ENCODE measurements at places on chromosomes 12 and 14. TPM values are rescaled to one million over a fixed set of nuclear protein-coding genes. Genes with fewer than 3 reads are reported as not detected.

DNA sequence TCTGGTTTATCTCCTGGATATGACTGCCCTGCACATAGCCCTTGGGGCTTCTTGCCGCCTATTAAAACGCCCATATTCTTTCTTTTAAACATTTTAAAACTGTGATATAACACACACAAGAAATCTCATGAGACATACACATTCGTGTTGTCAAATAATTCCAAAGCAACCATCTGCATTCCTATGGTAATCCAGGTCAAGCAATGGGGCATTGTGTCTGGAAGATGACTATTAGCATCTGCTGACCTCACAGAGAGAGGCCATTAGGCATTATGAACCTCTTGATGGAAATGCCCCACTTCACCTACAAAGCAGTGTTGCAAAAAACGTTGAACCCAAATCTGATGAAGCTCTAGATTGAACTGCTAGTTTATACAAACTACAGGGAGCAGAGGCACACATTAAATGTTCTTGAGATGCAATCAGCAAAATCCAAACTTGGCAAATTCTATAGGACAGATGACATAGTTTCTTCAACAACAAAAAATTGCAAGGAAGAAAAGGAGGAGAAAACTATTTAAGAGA is 513.8 kb upstream of the CCDC196 start:
- H3K4me3 ChIP-seq = no peak overlapping the region
- H3K36me3 ChIP-seq = no peaks in the 10 kb centered on the region
- no peak for DNase-seq
- no peaks in the 10 kb centered on the region for H3K27me3 ChIP-seq
- no peaks in the 10 kb centered on the region for H3K4me1 ChIP-seq

OR8S1 gene
- total RNA-seq = not detected

GRCh38 chr14:74911704-74912103 is 11.4 kb downstream of the RPS6KL1 start:
- no peak overlapping the region for H3K4me3 ChIP-seq
- no peaks in the 10 kb centered on the region for H3K27me3 ChIP-seq
- peaks cover 1% of the 10 kb centered on the region for H3K36me3 ChIP-seq
- H3K4me1 ChIP-seq = peaks cover 20% of the 10 kb centered on the region
- no peak for DNase-seq

DNA sequence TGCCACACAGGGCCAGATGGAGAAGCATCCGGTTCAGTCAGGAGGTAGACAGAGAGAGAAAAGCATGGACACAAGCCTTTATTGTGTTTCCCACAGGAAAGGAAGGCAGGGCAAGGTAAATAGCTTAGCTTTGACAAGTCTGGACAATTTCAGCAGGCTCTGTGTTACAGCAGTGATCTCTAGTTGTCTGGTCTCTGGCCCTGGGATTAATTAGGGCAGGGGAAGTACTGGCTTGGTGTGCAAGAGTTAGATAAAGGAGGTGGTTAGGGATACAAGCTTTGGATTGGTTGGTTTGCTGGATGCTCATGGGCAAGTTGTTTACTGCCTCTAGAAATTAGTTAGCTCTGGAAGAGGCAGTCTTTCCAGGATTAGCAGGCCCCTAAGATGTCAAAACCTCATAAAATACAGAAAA is 15.1 kb upstream of the NGDN start:
- no peak for DNase-seq
- no peak overlapping the region for H3K4me3 ChIP-seq
- no peaks in the 10 kb centered on the region for H3K36me3 ChIP-seq

DNA sequence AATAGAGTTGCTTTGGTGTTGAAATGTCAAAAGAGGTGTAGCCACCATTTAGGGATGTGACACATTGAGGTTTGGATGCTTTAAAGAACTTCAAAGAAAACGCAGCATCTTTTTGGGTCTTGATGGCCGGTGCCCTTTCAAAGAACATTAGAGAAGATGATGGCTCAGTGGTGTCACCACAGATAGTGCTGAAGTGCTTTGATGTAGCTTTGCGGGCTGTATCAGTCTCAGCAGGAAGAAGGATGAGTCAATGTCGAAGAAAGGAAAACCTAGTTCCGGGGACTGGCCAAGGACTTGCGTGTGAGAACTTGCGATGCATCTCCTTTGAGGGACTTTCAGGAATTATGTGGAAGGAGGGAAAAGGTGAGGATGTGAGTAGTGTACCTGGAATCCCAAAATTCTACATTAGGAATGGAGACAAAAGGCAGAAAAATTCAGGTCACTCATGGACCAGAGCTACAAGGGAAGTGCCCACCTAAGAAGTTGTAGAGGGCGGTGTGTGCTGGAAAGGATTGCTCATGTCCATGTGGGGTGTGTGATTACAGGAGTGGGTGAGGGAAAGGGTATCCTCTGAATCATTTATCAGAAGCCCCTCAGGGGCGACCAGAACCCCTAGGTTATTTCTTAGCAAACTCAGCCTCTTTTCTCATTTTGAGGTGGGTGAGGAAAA is 39.7 kb upstream of the GZMB start:
- H3K27ac ChIP-seq = peak overlapping the region; percentile 33
- no peak overlapping the region for H3K4me3 ChIP-seq
- H3K36me3 ChIP-seq = no peaks in the 10 kb centered on the region
- H3K27me3 ChIP-seq = no peaks in the 10 kb centered on the region
- peaks cover 19% of the 10 kb centered on the region for H3K4me1 ChIP-seq
- DNase-seq = no peak

ITGB7 gene
- total RNA-seq = 7.7 TPM

DNA sequence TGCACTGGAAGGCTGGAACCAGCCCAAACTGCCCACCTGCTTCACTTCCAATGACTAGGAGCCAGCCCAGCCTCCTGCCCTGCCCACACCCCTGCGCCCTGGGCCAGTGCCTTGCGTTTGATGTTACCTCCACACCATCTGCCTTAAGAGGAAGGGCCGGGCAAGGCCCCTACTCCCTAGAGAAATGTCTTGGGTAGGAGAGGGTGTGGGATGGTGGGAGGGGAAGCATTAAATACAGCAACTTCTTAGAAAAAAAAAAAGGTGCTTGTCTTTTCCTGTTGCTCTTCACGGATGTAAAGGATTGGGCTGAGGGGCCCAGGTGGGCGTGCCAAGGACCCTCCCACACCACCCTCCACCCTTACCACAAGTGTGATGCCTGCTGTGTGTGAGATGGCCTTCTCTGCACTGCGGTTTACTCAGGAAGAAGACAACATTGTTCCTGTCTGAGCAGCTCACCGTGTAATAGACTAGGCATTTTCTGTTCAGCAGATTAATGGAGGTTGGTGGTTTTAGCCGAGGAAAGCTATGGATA is 99.9 kb downstream of the NINJ2 start:
- H3K36me3 ChIP-seq = no peaks in the 10 kb centered on the region
- peaks cover 8% of the 10 kb centered on the region for H3K4me1 ChIP-seq
- H3K27ac ChIP-seq = peak overlapping the region; percentile 70
- no peaks in the 10 kb centered on the region for H3K27me3 ChIP-seq
- H3K4me3 ChIP-seq = no peak overlapping the region

- no peak overlapping the region for H3K4me3 ChIP-seq
- no peaks in the 10 kb centered on the region for H3K36me3 ChIP-seq
- H3K27ac ChIP-seq = no peak overlapping the region
- H3K4me1 ChIP-seq = no peaks in the 10 kb centered on the region
- no peak for DNase-seq
Measured at GRCh38 chr12:51430196-51430895, 5.7 kb downstream of the SLC4A8 start.

PRIMA1 gene
- total RNA-seq = 1.9 TPM

DNA sequence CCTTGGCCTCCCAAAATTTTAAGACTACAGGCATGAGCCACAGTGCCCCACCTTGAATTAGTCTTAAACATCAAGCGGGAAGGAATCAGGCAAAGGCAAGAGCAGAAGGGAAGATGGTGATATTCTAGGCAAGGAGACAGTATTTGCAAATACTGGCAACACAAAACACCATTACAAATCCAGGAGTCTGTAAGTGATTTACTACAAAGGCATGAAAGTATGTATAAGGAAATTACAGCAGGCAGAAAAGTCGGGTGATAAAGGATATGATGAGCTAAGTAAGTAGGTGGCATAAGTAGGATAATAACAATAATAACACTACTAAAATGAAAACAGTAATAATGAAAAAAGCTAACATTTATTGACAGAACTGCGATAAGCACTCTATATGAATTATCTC is 28.5 kb downstream of the FMNL3 start:
- H3K27me3 ChIP-seq = no peaks in the 10 kb centered on the region
- H3K36me3 ChIP-seq = no peaks in the 10 kb centered on the region

DNA sequence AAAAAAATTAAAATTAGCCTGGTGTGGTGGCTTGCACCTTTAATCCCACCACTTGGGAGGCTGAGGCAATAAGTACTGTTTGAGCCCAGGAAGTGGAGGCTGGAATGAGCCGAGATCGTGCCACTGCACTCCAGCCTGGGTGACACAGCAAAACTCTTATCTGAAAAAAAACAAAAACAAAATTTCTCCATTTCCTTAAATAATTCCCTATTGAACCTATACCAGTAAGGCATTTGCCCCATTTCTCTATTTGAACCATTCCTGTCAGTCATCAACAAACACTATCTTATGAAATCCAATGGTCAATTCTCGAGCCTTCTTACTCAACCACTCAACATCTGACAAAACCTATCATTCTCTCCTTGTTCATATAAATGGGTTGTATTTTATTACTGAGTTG is 14.7 kb downstream of the SLC2A14 start:
- H3K4me3 ChIP-seq = no peak overlapping the region
- no peaks in the 10 kb centered on the region for H3K27me3 ChIP-seq
- DNase-seq = no peak
- no peaks in the 10 kb centered on the region for H3K36me3 ChIP-seq

TOMM20L gene
- total RNA-seq = not detected

DNA sequence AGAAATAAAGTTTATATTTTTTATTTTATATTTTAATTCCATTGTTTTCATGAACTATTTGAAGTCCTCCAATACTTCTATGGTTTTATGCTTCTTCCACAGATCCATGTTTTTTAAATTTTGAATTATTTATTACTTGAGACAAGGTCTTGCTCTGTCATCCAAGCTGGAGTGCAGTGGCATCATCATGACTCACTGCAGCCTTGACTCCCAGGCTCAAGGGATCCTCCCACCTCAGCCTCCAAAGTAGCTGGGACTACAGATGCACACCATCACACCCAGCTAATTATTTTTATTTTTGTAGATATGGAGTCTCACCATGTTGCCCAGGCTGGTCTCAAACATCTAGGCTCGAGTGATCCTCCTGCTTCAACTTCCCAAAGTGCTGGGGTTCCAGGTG is 28.8 kb upstream of the DLGAP5 start:
- H3K27me3 ChIP-seq = no peaks in the 10 kb centered on the region
- DNase-seq = no peak

- H3K27me3 ChIP-seq = no peaks in the 10 kb centered on the region
- no peak overlapping the region for H3K4me3 ChIP-seq
- peak overlapping the region; percentile 0 for H3K27ac ChIP-seq
- no peak for DNase-seq
- peaks cover 22% of the 10 kb centered on the region for H3K4me1 ChIP-seq
Measured at GRCh38 chr12:101763246-101763931, 24.1 kb upstream of the SYCP3 start.

DNA sequence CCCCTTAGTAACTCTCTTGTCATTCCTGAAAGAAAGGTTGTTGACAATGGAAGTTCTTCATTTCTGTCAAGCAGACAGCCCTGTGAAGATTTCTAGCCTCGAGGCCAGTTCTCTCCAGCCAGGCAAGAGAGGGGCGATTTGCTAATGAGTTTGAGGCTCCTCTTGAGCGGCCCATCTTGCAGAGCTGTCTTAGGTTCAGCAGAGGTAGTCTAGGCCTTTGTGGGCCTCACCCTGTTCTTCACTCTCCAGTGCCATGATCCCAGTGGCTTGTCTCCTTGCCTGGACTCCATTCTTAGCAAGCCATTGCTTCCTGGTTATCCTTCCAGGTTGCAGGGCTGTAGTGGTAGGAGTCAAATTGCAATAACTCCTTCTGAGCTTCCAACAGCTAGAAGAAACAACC is 9.7 kb downstream of the TPH2 start:
- peaks cover 13% of the 10 kb centered on the region for H3K27me3 ChIP-seq
- DNase-seq = no peak
- no peaks in the 10 kb centered on the region for H3K4me1 ChIP-seq
- H3K36me3 ChIP-seq = no peaks in the 10 kb centered on the region
- no peak overlapping the region for H3K4me3 ChIP-seq

GRCh38 chr14:102430212-102430908 is 67.6 kb downstream of the TECPR2 start:
- no peaks in the 10 kb centered on the region for H3K4me1 ChIP-seq
- no peak overlapping the region for H3K4me3 ChIP-seq
- H3K36me3 ChIP-seq = peaks cover 20% of the 10 kb centered on the region
- no peak for DNase-seq

LRP6 gene
- 55.8 TPM for total RNA-seq

- no peak overlapping the region for H3K4me3 ChIP-seq
- no peaks in the 10 kb centered on the region for H3K27me3 ChIP-seq
- no peaks in the 10 kb centered on the region for H3K36me3 ChIP-seq
- H3K27ac ChIP-seq = no peak overlapping the region
Measured at GRCh38 chr12:51389302-51389999, 1.8 kb downstream of the GALNT6 start.

PPP1R36 gene
- total RNA-seq = 0.46 TPM

GRCh38 chr12:113366827-113367226 is 8.4 kb downstream of the PLBD2 start:
- H3K4me3 ChIP-seq = no peak overlapping the region
- H3K27ac ChIP-seq = no peak overlapping the region
- no peaks in the 10 kb centered on the region for H3K4me1 ChIP-seq
- no peaks in the 10 kb centered on the region for H3K27me3 ChIP-seq
- DNase-seq = no peak

DNA sequence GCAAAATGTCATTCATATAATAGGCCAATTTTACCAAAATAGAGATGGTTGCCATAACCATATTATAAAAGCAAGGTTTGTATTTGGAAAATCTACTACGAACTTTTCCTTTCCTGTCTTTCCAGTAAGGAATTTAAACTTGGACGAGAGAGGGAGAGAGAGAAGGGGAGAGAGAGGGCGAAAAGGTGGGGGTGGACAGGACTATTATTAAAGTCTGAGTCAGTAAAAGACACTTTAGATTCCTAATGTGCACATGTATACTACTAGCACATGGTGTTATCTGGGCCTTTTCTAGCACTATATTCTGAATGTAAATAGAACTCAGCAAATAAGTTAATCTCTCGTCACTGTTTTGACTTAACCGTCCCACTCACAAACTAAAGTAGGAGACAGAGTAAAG is 30.4 kb upstream of the FBLN5 start:
- H3K27me3 ChIP-seq = no peaks in the 10 kb centered on the region
- no peaks in the 10 kb centered on the region for H3K4me1 ChIP-seq
- no peak for DNase-seq
- H3K36me3 ChIP-seq = peaks cover 23% of the 10 kb centered on the region

- no peaks in the 10 kb centered on the region for H3K27me3 ChIP-seq
- no peak overlapping the region for H3K27ac ChIP-seq
- H3K4me1 ChIP-seq = peaks cover 10% of the 10 kb centered on the region
- H3K36me3 ChIP-seq = no peaks in the 10 kb centered on the region
- no peak for DNase-seq
- H3K4me3 ChIP-seq = peak overlapping the region; percentile 96
Measured at GRCh38 chr14:63726499-63726898, 1.4 kb downstream of the SGPP1 start.

DMAC2L gene
- 16.0 TPM for total RNA-seq

DNA sequence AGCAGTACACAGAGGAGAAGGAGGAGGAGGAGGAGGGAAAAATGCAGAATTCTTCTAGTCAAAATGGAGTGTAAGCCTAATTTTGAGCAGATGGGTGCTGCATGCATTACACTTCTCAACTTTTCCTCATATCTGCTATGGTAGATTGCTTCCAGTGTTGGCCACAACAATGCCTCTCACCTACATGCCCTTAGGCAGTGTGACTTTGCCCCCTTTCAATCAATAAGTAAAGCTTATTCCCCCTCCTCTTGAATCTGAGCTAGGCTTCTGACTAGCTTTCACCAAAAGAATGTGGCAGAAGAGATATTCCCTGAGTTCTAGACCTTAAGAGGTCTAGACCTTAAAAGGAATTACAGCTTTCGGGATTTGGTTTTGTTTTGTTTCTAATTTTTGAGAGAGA is 3.2 kb upstream of the METTL3 start:
- DNase-seq = no peak
- H3K4me3 ChIP-seq = no peak overlapping the region
